Osteoblast (primary cell): ENCODE measurements at places on chromosomes 12 and 14. TPM values are rescaled to one million over a fixed set of nuclear protein-coding genes. Genes with fewer than 3 reads are reported as not detected.

DNA sequence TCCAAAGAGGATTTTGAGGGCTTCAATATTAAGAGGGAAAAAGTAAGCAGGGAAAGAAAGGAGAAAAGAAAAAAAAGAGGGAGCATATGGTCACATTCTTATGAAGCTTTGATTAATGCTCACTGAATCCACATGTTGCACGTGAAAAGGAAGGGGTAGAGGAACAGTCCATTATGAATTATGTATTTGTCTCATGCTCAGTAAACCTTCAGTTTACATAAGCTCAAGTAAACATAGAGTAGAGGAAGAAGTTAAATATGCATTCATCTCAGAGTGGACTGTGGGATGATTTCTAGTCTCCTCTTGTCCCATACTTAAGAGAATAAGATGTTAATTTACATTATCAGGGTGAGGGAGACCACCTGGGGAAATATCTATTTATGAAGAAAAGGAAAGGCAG, 334.5 kb downstream of the IPO8 start:
- no peaks in the 10 kb centered on the region for H3K4me1 ChIP-seq
- H3K27me3 ChIP-seq: no peaks in the 10 kb centered on the region
- no peak overlapping the region for H3K27ac ChIP-seq

GRCh38 chr12:43852744-43853143, 16.9 kb downstream of the TMEM117 start:
- no peaks in the 10 kb centered on the region for H3K4me1 ChIP-seq
- H3K4me3 ChIP-seq: no peak overlapping the region
- H3K36me3 ChIP-seq: no peaks in the 10 kb centered on the region
- no peaks in the 10 kb centered on the region for H3K27me3 ChIP-seq
- DNase-seq: no peak

GRCh38 chr14:101066826-101067510, 163.4 kb upstream of the RTL1 start:
- no peak overlapping the region for H3K27ac ChIP-seq
- H3K36me3 ChIP-seq: peaks cover 60% of the 10 kb centered on the region
- no peaks in the 10 kb centered on the region for H3K4me1 ChIP-seq
- no peak overlapping the region for H3K4me3 ChIP-seq

DNA sequence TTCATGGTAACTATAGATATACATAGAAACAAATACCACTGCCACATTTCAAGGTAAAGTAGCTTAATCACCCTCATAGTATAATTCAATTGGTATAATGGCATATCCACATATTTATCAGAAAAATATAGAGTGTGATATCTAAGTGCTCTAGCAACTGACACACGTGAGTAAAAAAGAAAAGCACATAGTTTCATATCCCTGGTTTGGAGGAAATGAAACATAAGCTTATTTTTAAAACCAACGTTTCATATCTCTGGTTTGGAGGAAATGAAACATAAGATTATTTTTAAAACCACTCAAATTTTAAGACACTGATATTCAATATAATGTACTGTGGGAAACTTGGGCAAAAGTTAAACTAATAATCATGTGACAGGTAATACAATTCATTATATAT, 2.1 kb downstream of the OR6C70 start:
- no peak overlapping the region for H3K27ac ChIP-seq
- no peak overlapping the region for H3K4me3 ChIP-seq
- H3K27me3 ChIP-seq: no peaks in the 10 kb centered on the region
- no peaks in the 10 kb centered on the region for H3K36me3 ChIP-seq
- no peak for DNase-seq

RFX4 gene
- total RNA-seq: not detected in 2 replicates

GRCh38 chr14:89444516-89445125, 27.6 kb upstream of the FOXN3 start:
- no peaks in the 10 kb centered on the region for H3K36me3 ChIP-seq
- H3K27me3 ChIP-seq: no peaks in the 10 kb centered on the region
- no peak overlapping the region for H3K4me3 ChIP-seq
- DNase-seq: no peak
- H3K4me1 ChIP-seq: peaks cover 19% of the 10 kb centered on the region

- no peaks in the 10 kb centered on the region for H3K36me3 ChIP-seq
- no peak overlapping the region for H3K27ac ChIP-seq
- no peaks in the 10 kb centered on the region for H3K27me3 ChIP-seq
Observed at GRCh38 chr14:28742171-28742846, 24.3 kb upstream of the FOXG1 start.

GRCh38 chr12:28750946-28751685, 398.0 kb upstream of the FAR2 start:
- no peaks in the 10 kb centered on the region for H3K36me3 ChIP-seq
- no peak overlapping the region for H3K4me3 ChIP-seq
- no peaks in the 10 kb centered on the region for H3K27me3 ChIP-seq
- H3K27ac ChIP-seq: no peak overlapping the region
- H3K4me1 ChIP-seq: no peaks in the 10 kb centered on the region
- peak; percentile 66 for DNase-seq

DNA sequence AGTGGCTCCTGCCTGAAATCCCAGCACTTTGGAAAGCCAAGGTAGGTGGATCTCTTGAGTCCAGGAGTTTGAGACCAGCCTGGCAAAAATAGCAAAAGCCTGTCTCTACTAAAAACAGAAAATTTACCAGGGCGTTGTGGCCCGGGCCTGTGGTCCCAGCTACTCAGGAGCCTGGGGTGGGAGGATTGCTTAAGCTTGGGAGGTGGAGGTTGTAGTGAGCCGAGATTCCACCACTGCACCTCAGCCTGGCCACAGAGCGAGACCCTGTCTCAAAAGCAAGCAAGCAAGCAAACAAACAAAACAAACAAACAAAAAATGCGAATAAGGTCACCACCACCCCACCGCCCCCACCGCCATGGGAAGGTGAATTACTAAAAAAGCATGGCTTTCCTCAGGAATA, 238.7 kb downstream of the ATXN7L3B start:
- no peak for DNase-seq
- H3K27ac ChIP-seq: no peak overlapping the region
- no peaks in the 10 kb centered on the region for H3K36me3 ChIP-seq
- peaks cover 16% of the 10 kb centered on the region for H3K4me1 ChIP-seq

- H3K4me1 ChIP-seq: peaks cover 22% of the 10 kb centered on the region
- peaks cover 46% of the 10 kb centered on the region for H3K27me3 ChIP-seq
- peak overlapping the region; percentile 56 for H3K4me3 ChIP-seq
- no peak overlapping the region for H3K27ac ChIP-seq
- peaks cover 25% of the 10 kb centered on the region for H3K36me3 ChIP-seq
Observed at GRCh38 chr12:57765698-57766463, 997 bp downstream of the CYP27B1 start.

GRCh38 chr12:50066402-50066801, 9.0 kb downstream of the ASIC1 start:
- peaks cover 21% of the 10 kb centered on the region for H3K4me1 ChIP-seq
- peak; percentile 95 for DNase-seq
- no peaks in the 10 kb centered on the region for H3K36me3 ChIP-seq
- no peak overlapping the region for H3K4me3 ChIP-seq
- H3K27ac ChIP-seq: peak overlapping the region; percentile 44

DNA sequence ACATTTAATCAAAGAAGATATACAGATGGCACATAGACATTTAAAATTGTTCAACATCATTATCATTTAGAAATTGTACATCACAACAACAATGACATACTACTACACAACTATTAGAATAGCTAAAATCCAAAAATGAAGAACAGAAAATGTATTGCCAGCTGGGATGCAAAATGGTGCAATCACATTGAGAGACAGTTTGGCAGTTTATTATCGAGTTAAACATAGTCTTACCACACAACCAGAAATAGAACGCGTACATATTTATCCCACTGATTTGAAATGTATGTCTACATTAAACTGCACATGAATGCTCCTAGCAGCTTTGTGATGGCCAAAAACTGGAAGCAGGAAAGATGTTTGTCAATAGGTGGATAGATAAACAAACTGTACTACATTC, 791.5 kb upstream of the MGAT4C start:
- H3K36me3 ChIP-seq: no peaks in the 10 kb centered on the region
- H3K4me3 ChIP-seq: no peak overlapping the region
- no peaks in the 10 kb centered on the region for H3K27me3 ChIP-seq
- no peaks in the 10 kb centered on the region for H3K4me1 ChIP-seq
- DNase-seq: no peak

DNA sequence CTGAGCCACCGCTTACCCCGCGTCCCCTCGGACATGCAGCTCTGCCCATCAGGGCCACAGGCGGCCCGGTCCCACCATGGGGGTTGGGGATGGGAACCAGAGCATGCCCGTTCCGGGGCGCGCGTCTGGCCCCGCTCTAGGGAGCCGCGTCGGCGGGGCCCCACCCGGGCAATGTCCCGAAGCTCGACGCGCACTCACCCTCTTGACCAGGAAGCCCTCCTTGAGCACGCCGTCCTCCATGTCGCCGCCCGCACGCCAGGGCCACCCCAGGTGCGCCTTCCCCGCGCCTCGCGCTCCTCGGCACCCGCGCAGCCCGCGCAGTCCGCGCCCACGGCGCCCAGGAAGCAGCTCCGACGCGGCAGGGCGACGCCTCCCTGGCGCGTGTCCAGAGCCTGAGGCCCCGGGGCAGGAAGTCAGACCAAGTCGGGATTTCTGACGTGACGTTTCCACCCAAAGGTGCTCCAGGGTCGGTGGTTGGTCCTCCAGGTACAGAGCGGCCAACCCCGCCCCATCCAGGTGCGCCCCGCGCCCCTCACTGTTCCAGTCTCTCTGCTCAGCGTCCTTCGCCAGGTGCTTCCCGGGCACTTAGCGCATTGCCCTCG, at the start of gene PLEK2:
Gene PLEK2, minus strand, starts transcription at position 346 of the 602 bp plus-strand sequence. Its CDS starts 106 bp downstream, at position 240.
- H3K4me3 ChIP-seq: peak within 1 kb of the TSS; percentile 69
- no peaks in the 10 kb centered on the region for H3K36me3 ChIP-seq
- no peak within 1 kb of the TSS for H3K27ac ChIP-seq
- peak; percentile 76 for DNase-seq
- H3K4me1 ChIP-seq: peaks cover 8% of the 10 kb centered on the region

GRCh38 chr14:23881282-23881681, 72.3 kb upstream of the DHRS4 start:
- no peak for DNase-seq
- H3K36me3 ChIP-seq: no peaks in the 10 kb centered on the region
- no peaks in the 10 kb centered on the region for H3K27me3 ChIP-seq
- no peak overlapping the region for H3K27ac ChIP-seq

GRCh38 chr12:121038861-121039668, at the start of gene OASL:
TSS of gene OASL (minus strand) at chr12:121039246. CDS start at chr12:121038971, 275 bp downstream.
- no peaks in the 10 kb centered on the region for H3K36me3 ChIP-seq
- H3K4me1 ChIP-seq: peaks cover 36% of the 10 kb centered on the region
- H3K4me3 ChIP-seq: peak within 1 kb of the TSS; percentile 76
- H3K27ac ChIP-seq: peak within 1 kb of the TSS; percentile 61
- no peaks in the 10 kb centered on the region for H3K27me3 ChIP-seq

CYP46A1 gene
- total RNA-seq: 0.36 and 0.59 TPM in 2 replicates

GRCh38 chr12:113393749-113394148, 9.9 kb downstream of the SDS start:
- no peak overlapping the region for H3K27ac ChIP-seq
- no peaks in the 10 kb centered on the region for H3K27me3 ChIP-seq
- H3K4me1 ChIP-seq: no peaks in the 10 kb centered on the region
- H3K4me3 ChIP-seq: no peak overlapping the region
- H3K36me3 ChIP-seq: no peaks in the 10 kb centered on the region

DNA sequence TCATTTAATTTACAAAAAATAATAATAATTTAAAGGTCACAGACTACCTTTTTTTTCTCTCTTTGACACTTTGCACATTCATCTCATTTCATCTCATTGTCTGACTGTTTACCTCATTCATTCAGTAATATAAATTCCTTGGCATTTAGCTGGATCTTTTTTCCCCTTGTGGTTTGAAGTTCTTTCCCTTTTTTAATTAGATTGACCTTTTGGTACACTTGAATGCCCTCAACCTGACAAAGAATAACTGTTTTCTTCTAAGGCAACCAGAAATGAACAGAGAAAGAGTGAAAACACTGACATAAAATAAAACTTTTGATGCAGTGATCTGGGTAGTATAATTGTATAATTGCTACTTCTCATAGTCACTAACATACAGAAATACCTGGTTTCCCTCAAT, 774.9 kb upstream of the NOVA1 start:
- no peaks in the 10 kb centered on the region for H3K27me3 ChIP-seq
- no peaks in the 10 kb centered on the region for H3K36me3 ChIP-seq
- DNase-seq: no peak
- H3K27ac ChIP-seq: no peak overlapping the region
- H3K4me1 ChIP-seq: no peaks in the 10 kb centered on the region

CLEC1B gene
- not detected in 2 replicates for total RNA-seq

- no peak overlapping the region for H3K27ac ChIP-seq
- H3K4me1 ChIP-seq: no peaks in the 10 kb centered on the region
- no peaks in the 10 kb centered on the region for H3K27me3 ChIP-seq
- H3K36me3 ChIP-seq: no peaks in the 10 kb centered on the region
- no peak overlapping the region for H3K4me3 ChIP-seq
Observed at GRCh38 chr14:66000766-66001165, 485.4 kb upstream of the CCDC196 start.

DNA sequence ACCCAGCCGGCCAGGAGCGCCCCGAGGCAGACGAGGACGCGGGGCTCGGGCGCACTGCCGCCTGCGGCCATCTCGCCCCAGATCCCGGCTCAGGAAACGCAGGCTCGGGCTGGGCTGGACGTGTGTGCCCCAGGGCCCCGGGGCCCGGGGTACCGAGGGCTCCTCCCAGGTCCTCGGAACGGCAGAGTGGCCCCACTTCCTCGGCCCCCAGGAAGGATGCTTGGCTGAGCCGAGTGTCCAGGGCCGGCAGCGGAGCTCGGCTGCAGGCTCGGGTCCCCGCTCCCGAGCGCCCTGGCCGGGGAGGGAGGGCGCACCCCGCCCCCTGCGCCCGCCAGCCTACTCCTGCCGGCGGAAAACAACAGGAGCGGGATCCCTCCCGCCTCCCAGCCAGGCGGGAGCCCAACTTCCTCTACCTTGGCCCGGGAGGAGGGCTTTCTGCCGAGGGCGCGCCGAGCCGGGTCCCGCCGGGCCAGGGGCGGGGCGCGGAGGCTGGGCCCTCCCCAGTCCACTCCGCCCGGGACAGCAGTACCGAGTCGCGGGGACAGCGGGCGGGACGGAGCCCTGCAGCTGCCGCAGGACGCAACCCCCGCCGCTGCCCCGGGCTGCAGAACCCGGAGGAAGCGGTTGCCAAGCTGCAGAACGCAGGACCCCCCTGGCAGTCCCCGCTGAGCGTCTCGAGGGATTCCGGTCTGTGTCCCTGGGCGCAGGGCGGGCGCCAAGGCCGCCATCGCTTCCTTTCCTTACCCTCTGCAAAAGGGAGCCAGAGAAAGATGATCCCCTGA, at the start of gene VSIG10:
Gene VSIG10, minus strand, starts transcription at position 411 of the 782 bp plus-strand sequence. Its CDS starts 340 bp downstream, at position 71.
- H3K4me1 ChIP-seq: peaks cover 7% of the 10 kb centered on the region
- H3K4me3 ChIP-seq: peak within 1 kb of the TSS; percentile 78
- H3K27ac ChIP-seq: no peak within 1 kb of the TSS

KRT75 gene
- under 0.01 TPM in 1 of 2 replicates, not detected in the other for total RNA-seq

DNA sequence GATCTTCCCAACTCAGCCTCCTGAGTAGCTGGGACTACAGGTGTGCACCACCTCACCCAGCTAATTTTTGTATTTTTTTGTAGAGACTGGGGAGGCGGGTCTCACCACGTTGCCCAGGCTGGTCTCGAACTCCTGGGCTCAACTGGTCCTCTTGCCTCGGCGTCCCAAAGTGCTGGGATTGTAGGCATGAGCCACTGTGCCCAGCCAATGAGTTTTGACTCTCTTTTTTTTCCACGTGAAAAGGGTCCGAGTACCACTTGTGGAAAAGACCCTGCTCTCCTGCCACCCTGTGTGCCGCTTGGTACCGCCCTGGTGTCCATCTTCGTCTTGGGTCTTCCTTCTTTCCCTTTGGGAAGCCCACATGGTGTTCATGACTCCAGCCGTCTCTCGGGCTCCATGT, 17.6 kb downstream of the TEDC1 start:
- H3K27me3 ChIP-seq: peaks cover 11% of the 10 kb centered on the region
- no peak overlapping the region for H3K4me3 ChIP-seq
- no peaks in the 10 kb centered on the region for H3K36me3 ChIP-seq
- H3K4me1 ChIP-seq: no peaks in the 10 kb centered on the region

GRCh38 chr12:84131076-84131475, 781.5 kb downstream of the SLC6A15 start:
- H3K4me3 ChIP-seq: no peak overlapping the region
- H3K27me3 ChIP-seq: no peaks in the 10 kb centered on the region

GRCh38 chr12:19048943-19049342, 80.6 kb upstream of the PLEKHA5 start:
- no peaks in the 10 kb centered on the region for H3K36me3 ChIP-seq
- no peak for DNase-seq
- no peak overlapping the region for H3K27ac ChIP-seq
- no peak overlapping the region for H3K4me3 ChIP-seq
- H3K27me3 ChIP-seq: no peaks in the 10 kb centered on the region
